ENCODE measurements at places on chromosomes 2 and 18.

DNA sequence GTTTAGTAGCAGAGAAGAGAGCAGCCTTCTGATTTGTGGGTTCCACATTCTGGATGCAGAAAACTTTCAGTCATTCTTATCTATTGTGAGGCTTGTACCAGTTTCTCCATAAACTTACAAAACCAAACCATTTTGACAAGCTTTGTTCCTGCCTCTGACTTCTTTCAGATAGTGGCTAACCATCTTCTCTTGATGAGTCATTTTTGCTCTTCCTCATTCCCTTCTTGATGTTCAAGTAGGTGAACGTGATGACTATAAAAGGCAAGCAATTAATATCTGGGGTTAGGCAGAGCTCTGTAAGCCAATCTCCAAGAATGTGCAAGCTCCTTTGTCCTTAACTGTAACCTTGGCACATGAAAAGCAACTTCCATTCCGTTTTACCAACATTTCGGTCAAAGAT lies 2083.1 kb upstream of the PIK3C3 start:
- peak; percentile 0 for DNase-seq

DNA sequence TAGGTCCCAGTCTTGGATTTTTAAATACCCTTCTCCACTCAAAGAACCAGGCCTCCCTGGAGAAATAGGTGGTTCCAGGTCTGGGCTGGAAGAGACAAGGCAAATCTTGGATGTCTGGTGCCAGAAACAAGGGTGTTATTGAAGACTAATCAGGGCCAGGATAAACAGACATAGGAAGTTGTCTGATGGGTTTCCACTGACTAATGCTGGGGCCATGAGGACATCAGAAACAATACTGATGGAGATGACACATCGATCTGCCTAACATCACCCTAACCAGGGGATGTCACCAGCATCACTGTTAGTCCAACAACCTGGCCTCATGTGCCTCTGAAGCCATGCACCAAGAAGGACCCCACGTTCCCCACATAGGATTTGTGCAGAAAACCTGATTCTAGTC lies 42.5 kb upstream of the GLI2 start:
- no peak for DNase-seq

GRCh38 chr2:219209236-219210195 lies 2.9 kb downstream of the ZFAND2B start:
- DNase-seq, result no peak

DNA sequence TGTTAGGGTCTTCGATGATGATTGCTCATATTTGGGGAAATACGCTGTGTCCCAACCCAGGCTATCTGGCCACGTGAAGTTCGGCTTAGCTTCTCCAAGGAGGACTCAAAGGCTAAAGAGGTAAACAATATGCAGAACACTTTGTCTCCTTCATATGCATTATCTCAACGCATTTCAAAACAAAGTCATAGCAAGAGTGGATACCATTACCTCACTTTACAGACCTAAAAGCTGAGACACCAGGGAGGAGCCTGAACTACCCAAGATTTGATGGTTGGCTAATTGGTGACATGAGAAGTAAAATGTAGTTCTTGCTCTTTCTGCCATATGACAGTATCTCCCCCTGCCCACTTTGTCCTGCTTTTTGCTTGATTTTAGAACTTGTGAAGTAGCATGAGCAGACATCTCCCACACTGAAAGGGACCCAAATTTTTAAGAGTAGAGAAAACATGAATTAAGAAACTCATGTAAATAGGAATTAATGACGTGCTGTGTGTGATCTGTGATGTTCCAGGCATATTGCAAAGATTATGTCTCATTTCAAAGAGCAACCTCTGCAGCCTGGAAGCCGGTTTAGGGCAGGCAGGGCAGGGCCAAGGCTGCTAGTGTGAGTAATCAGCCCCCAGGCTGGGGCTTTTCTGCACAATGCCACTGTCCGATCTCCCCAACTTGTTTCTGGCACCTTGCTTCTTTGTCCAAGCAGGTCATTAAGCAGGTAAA lies 144.5 kb downstream of the BCL11A start:
- DNase-seq, result no peak

- no peak for DNase-seq
These were observed 437.5 kb upstream of the NXPH2 start for GRCh38 chr2:139217641-139218040.

GRCh38 chr2:238946318-238947242 lies 98.7 kb downstream of the TWIST2 start:
- DNase-seq, result no peak

DNA sequence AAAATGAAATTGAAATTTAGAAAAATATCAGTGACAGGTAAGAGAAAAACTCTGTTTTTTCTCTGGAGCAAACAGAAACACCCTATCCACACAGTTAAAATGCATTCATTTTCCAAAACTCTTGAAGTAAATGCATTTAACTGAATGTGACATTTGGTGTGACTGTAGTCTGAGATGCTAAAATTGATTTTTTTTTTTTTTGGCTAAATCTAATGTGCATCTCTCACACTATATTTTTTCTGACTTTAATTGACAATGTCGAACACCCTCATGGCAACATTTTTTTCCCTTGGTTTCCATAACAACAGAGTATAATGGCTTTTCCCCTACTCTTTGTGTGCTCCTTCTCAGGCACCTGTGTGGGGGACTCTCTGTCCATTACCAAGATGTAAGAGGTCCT lies 366.4 kb downstream of the XIRP2 start:
- DNase-seq, result no peak

DNA sequence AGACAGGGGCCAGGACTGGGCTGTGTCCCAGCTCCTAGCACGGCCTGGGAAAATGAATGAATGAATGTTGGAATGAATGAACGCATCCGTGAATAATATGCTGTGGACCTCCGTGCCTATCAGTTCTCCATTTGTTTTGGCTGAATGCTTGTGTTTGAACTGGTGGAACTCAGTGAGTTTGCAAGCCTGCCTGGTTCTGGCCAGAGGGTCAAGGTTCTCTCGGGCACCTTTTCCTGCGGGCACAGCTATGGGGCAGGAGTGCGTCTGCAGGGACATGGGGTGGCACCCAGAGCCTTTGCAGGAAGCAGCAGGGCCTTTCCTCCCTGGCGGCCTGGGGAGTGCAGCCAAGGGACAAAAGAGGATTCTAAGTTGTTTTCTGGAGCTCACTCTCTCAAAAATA lies 17.6 kb upstream of the PDIA6 start:
- DNase-seq, result no peak

DNA sequence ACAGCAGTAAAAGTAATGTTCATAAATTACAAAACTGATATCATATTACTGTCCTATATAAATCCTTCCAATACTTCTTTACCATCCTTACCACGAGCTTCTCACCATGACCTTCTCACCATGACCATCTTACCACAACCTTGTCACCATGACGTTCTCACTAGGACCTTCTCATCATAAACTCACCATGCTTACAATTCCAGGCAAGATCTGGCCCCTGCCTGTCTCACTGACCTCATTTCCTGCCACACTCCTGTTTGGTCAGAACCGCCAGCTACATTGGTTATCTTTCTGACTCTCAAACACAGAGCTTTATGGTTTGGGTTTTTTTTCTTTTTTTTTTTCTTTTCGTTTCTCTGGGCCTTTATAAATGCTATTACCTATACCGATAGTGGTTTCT lies 827.6 kb downstream of the RNF144A start:
- peak; percentile 77 for DNase-seq

- DNase-seq, result no peak
These were observed 504.8 kb downstream of the LRRTM4 start for GRCh38 chr2:77017355-77017745.

- DNase-seq, result no peak
These were observed 58.7 kb downstream of the FAM124B start for GRCh38 chr2:224343226-224343625.

GRCh38 chr2:46263347-46263746 lies 33.9 kb upstream of the EPAS1 start:
- no peak for DNase-seq

DNA sequence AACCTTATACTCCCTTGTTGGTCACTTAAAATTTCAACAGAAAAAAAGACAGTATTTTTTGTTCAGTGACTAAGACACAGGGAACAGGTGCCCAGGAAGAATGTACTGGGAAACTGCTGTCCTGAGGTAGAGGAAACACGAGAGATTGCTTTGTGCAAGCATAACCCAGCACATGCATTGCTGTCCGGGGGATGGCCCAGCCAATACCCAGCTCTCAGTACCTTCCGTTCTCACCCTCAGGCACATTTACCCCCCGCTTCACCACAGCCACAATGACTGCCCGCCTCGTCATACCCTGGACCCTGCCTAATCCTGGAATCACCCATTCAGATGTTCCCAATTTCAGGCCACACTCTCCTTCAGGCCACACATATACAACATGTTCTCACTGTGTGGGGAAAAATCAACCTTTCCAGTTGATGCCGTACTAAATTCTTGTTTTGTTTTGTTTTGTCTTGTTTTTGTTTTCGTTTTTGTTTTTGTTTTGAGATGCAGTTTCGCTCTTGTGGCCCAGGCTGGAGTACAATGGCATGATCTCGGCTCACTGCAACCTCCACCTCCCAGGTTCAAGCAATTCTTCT lies 140.7 kb downstream of the ESCO1 start:
- DNase-seq, result no peak

GRCh38 chr2:119584469-119584868 lies 40.2 kb downstream of the CFAP221 start:
- no peak for DNase-seq

DNA sequence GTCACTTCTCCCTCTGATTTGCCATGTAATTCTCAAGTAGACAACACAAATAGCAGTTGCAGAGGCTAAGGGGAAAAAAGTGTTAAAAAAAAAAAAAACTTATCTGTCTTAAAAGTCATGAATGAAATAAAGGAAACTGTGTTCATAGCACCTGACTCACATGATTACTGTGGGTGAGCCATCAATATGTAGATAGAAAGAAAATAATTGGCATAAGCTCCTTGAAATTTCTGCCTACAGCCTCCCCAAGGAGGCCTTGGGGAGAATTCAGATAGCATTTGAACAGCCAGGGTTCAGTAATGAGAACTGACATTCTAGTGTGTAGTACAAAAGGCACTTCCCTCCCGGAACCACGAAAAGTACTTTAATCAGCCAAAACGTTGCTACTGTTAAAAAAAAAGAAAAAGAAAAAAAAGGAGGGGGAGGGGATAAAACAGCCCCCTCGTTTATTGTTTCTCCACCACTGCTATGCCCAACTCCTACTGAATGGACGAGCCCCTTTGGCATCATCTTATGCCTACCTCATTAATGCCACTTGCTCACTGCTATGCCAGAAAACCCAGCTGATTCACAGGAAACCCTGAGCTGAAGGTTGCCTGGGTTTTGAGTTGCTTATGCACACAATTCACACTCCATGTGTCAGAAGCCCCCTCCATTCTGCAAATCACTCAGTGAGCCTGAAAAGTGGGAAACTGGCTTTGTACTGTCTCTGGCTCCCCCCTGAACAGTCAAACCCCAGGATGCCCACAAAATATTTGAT lies 65.5 kb upstream of the KLF7 start:
- no peak for DNase-seq

- no peak for DNase-seq
These were observed 78.3 kb downstream of the TGIF1 start for GRCh38 chr18:3528231-3528630.

DNA sequence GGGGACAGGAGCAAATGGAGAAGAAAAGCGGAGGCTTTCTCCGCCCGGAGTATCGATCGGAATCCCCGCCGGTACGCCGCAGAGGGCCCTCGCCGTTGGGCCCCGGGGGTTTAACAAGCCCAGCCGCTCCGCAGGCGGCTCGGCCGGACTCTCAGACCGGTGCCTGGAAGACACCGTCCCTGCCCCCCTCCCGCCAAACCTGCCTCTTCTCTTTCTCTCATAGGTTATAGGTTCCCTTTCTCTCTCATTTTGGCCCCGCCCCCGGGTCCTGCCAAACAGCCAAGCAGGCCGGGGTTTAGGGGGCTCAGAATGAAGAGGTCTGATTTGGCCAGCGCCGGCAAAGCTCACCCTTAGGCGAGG lies 4.4 kb downstream of the ONECUT2 start:
- no peak for DNase-seq

GRCh38 chr2:224523626-224524577 lies 61.3 kb downstream of the CUL3 start:
- peak; percentile 32 for DNase-seq

GRCh38 chr18:56267334-56267733 lies 371.1 kb downstream of the TXNL1 start:
- DNase-seq, result no peak

- DNase-seq, result no peak
These were observed 160.0 kb downstream of the DNAH6 start for GRCh38 chr2:84676295-84676694.

GRCh38 chr2:36611316-36611990 lies 13.5 kb upstream of the FEZ2 start:
- no peak for DNase-seq

- DNase-seq, result peak; percentile 67
These were observed 795 bp downstream of the ANKRD39 start for GRCh38 chr2:96856776-96857666.

GRCh38 chr18:29313312-29313711 lies 1136.4 kb upstream of the CDH2 start:
- no peak for DNase-seq

- DNase-seq, result no peak
These were observed 9.9 kb downstream of the OBSL1 start for GRCh38 chr2:219561179-219562048.

- no peak for DNase-seq
These were observed 489.8 kb upstream of the FANCL start for GRCh38 chr2:58730764-58731487.

GRCh38 chr2:224611938-224612337 lies 26.8 kb upstream of the CUL3 start:
- no peak for DNase-seq

GRCh38 chr2:33375054-33375453 lies 101.4 kb upstream of the RASGRP3 start:
- no peak for DNase-seq

GRCh38 chr2:191382801-191383200 lies 137.6 kb downstream of the MYO1B start:
- no peak for DNase-seq

- peak; percentile 86 for DNase-seq
These were observed 51.5 kb downstream of the HAUS1 start for GRCh38 chr18:46155641-46156051.

- DNase-seq, result no peak
These were observed 41.6 kb downstream of the INO80C start for GRCh38 chr18:35455926-35456763.

DNA sequence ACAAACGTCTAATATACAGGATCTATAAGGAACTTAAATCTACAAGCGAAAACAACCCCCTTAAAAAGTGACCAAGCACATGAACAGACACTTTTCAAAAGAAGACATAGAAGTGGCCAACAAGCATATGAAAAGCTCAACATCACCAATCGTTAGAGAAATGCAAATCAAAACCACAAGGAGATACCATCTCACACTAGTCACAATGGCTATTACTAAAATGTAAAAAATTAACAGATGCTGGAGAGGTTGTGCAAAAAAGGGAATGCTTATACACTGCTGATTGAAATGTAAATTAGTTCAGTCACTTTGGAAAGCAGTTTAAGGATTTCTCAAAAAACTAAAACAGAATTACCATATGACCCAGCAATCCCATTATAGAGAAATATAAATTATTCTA lies 1148.5 kb upstream of the FAM98A start:
- DNase-seq, result no peak

GRCh38 chr2:134359367-134360081 lies 105.7 kb downstream of the MGAT5 start:
- no peak for DNase-seq

- DNase-seq, result peak; percentile 71
These were observed 442.2 kb upstream of the ID2 start for GRCh38 chr2:8239531-8240088.

GRCh38 chr2:2164326-2164917 lies 166.7 kb downstream of the MYT1L start:
- no peak for DNase-seq

- no peak for DNase-seq
These were observed 6.1 kb upstream of the GPC1 start for GRCh38 chr2:240429341-240429871.

Measured in activated CD4-positive, alpha-beta T cell treated with anti-CD3 and anti-CD28 coated beads, Interleukin-2, amount 50 U/mL, for 16 hours (primary cell).